ENCODE measurements at places on chromosomes 1 and 21.
A peak's percentile ranks its signal among the peaks of the same experiment; 100 is the strongest.

DNA sequence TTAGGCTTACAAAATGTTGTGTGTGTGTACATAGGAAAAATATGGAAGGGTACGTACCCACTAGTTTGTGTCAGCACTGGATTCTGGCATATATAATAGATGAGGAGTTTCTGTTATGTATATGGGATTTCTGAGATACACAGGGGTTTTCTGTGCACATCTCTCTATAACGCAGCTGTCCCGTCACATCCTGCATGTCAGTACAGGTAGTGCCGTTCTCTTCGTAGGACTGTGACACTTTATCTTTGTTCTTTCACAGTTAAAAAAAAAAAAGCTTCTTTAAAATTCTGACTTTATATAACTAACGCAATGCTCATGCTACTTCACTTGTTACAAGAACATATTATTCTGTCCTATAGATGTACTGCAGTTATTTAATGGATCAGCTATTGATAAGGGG lies 42.9 kb downstream of the ADARB1 start:
- DNase-seq: no peak

GRCh38 chr21:44911068-44911383 lies 9.7 kb downstream of the ITGB2 start:
- no peak for DNase-seq

DNA sequence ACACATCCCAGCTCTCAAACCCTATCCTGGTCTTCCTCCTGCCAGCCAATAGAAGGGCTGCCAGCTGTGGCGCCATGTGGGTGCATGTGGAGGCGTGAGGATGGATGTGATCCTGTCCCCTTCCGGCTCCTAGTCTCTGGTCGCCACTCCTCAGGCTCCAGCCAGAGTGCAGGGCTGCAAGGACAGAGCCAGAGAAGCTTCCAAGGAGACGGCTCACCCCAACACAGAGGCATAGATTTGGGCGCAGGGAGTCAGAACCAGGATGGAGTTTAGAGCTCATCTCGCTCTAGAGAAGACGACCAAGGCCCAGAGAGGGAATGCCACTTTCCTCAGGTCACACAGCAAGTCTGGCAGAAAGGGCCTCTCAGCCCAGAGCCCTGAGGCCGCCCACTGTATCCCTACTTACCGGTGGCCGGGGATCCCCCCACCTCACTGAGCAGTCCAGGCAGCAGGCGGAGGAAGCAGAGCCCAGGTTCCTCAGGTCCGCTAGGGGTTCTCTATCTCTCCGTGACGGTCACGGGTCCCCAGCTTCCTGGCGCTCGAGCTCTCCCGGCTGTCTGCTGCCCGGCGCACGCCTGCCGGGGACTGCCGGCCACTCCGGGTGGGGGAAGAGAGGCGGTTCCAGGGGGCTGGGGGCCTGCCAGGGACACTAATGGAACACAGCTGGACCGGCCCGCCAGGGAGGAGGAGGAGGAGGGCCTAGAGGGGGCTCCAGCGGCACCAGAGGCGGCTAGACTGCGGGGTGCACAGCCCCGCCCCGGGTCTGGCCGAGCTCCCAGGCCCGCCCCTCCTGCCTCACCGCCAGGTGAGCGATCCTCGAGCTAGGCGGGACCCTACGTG lies at the start of gene COL16A1:
Gene COL16A1 (minus strand): TSS at position 587 of the 840 bp plus-strand sequence. CDS start 1,824 bp downstream, outside the sequence.
- DNase-seq: peak; percentile 16

- peak; percentile 85 for DNase-seq
Observed at GRCh38 chr1:221335161-221336101, 406.5 kb downstream of the DUSP10 start.

- no peak for DNase-seq
Observed at GRCh38 chr1:203251466-203251865, 22.0 kb upstream of the CHIT1 start.

DNA sequence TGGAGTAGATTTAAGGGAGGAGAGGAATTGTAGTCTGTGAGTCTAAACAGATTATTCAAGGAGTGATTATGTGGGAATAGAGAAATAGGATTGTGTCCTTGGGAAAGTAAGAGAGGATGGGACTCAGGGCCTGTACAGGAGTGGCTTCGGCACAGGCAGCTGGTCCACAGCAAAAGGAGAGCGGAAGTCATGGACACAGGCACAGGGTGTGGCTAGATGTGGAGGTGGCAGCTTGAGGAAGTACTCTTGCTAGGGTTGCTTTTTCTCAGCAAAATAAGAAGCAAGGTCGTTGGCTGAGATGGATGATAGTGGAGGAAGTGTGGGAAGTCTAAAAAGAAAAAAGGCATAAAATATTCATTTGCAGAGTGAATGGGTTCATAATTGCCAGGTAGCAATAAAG lies 18.5 kb upstream of the ZNF648 start:
- no peak for DNase-seq

DNA sequence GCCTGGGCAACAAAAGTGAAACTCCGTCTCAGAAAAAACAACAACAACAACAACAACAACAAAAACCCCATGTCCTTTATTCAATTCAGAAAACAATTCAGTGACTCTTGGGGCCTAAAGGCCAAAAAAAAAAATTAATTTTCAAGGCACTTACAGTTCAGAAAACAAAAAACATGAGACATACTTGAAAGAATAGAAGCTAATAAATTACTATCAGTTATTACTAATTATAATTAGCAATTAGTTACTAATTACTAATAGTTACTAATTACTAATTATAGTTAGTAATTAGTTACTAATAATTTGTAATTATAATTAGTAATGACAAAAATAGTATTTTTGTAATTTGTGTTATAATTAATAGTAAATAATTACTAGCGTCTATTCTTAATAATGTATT lies 56.8 kb upstream of the MPC2 start:
- DNase-seq: no peak

- DNase-seq: no peak
Observed at GRCh38 chr21:45727390-45727789, 83.9 kb downstream of the PCBP3 start.

DNA sequence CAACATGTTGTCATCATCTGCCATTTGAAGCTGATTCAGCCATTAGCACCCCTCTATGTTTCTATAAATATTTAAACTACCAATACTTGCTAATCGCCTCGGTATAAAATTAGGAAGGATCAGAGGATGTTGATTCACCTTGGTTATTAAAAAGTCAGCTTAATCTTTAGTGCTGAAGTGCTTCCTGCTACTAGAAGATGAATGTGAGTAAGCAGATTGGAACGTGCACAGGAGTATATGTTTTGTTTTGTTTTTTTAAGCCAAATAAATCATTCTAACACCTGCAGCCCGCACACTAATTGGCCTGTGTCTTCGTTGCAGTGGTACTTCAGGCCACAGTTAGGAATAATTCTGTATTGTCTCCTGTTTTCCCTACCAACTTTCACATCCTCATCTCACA lies 485.7 kb downstream of the AJAP1 start:
- no peak for DNase-seq

- peak; percentile 46 for DNase-seq
Observed at GRCh38 chr1:177800400-177801088, 169.3 kb downstream of the SEC16B start.

DNA sequence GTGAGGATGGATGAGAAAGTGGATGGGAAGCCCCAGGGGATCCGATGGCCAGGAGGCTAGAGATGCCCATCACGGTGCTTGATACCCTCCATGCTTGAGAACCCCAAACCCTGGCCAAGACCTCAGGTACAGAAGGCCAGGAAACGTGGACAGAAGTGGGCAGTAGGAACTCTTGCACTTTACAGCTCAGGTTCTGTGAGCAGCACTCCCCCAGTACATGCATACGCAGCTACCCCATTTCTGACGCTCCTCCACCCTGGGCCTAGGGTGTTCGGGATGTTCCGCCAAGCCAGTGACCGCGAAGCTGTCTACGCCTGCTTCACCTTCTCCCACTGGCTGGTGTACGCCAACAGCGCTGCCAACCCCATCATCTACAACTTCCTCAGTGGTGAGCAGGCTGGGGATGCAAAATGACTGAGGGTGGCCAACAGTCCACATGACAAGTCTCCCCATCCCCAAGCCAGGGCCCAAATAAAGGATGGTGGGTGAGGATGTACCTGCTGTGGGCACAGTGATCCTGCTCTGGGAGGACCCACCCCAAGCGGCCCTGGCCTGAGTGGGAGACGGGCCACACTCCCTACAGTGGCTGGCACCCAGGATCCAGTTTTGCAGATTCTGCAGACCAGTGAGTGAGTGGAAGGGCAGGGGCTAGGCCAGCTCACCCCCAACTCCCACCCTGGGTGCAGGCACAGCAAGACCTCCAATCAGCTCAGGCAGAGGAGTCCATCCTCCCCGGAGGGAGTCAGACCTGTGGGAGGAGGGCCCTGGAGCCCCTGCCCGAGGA lies 7.4 kb downstream of the HCRTR1 start:
- no peak for DNase-seq

- DNase-seq: no peak
Observed at GRCh38 chr1:30639881-30640452, 83.4 kb downstream of the MATN1 start.

DNA sequence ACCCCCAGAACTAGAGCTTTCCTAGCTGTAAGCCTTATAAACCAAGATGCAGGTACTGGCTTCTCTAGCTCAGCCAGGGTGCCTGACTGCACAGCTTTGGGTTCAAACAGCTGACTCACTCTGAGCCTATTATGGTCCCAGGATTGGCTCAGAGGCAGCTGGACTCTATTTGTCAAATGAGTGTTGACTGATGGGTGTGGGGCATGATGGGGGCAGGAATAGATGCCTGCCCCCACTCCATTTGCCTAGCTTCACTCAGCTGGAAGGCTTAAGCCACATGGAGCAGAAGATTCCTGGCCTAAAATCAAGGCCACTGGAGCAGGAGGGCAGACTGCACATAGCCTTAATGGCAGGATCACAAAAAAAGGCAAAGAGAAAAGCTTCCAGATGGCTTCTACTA lies 90.5 kb downstream of the PIK3R3 start:
- no peak for DNase-seq

DNA sequence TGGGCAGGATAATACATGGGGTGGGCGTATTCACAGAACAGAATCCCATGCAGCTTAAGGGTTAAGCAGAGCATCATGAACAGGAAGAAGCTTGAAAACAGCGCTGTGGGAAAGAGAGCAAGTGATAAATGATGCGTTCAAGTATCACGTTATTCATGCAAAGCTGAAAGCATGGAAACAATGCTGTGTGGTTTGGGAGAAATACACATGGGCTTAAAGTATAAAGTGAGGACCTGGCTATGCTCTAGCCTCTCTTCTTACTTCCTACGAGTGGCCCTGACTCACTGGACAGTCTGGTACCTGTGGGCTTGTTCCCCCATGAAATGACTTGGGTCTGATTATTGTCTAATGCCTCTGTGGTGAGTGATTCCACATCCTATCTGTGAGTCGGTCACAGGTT lies 25.7 kb downstream of the TMPRSS2 start:
- peak; percentile 61 for DNase-seq

- DNase-seq: no peak
Observed at GRCh38 chr1:74995821-74996220, 138.4 kb upstream of the LHX8 start.

DNA sequence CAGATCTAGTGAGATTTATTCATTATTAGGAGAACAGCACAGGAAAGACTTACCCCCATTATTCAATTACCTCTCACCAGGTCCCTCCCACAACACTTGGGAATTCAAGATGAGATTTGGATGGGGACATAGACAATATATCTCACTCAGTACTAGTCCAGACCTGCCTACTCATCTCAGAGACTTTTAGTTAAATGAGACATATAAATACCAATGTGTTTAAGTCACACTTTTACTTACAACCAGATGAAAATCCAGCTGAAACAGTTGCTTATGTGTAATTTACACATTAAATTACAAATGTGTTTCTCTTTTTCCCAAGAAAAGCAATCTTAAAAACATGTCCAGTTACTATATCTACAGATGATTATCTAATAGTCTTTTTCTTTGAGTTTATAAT lies 1145.6 kb downstream of the KCNT2 start:
- DNase-seq: peak; percentile 3

DNA sequence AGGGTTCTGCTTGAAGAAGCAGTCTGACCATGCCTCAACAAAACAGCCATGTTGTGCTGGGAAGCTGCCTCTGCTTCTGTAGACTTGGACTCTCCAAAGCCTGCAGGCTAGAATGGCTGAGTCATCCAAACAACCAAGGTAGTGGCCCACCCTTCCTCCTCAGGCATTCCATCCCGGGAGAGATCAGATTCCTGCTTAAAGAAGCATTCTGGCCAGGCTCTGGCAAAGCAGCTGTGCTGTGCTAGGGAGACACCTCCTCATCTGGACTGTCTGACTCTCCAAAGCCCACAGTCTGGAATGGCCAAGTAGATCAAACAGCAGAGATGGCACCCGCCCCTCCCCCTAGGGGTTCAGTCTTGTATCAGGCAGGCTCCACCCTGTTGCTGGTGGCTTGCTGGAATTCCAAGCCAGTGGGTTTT lies 38.3 kb upstream of the F3 start:
- DNase-seq: peak; percentile 92

DNA sequence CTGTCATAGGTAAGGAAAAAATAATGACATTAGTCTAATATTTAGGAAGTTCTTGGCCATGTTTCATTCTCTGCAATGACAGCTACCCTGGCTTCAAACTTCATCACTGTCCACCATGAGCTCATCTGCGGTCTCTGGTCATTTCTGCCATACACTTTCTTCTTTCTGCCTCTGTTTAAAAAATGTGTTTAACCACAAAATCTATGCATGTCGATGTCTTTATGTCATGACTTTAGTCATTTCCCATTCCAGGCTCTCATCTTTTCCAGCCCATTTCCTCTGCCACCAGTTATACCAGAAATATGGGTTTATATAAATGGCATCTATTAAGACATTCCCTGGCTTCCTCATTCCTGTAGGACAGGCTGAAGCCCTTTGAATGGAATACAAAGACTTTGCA lies 68.5 kb upstream of the DUSP10 start:
- DNase-seq: peak; percentile 76

All from iris pigment epithelial cell (primary cell).